ENCODE measurements at places on chromosomes 1 and 21. TPM values are rescaled to one million over a fixed set of nuclear protein-coding genes. Genes with fewer than 3 reads are reported as not detected.

The AZIN2 gene
- 7.3 TPM for total RNA-seq

The ADORA1 gene
- total RNA-seq, result not detected

The SRRM1 gene
- total RNA-seq, result 213 TPM

The KRTAP24-1 gene
- total RNA-seq, result not detected

The CGN gene
- total RNA-seq, result 0.09 TPM

The CFAP74 gene
- not detected for total RNA-seq

The SETD4 gene
- total RNA-seq, result 19.0 TPM

The RGS4 gene
- total RNA-seq, result not detected

The FCMR gene
- 77.6 TPM for total RNA-seq

The ERICH3 gene
- not detected for total RNA-seq

The OR2L8 gene
- total RNA-seq, result 0.30 TPM

The LEFTY2 gene
- not detected for total RNA-seq

The RHD gene
- not detected for total RNA-seq

The GBP5 gene
- total RNA-seq, result 241 TPM

The LMOD1 gene
- not detected for total RNA-seq

The TRMT13 gene
- 22.0 TPM for total RNA-seq

The POU3F1 gene
- not detected for total RNA-seq

The KRTAP19-3 gene
- not detected for total RNA-seq

The SORT1 gene
- 6.2 TPM for total RNA-seq

The ZMYND12 gene
- total RNA-seq, result not detected

The PSMB4 gene
- total RNA-seq, result 353 TPM

The SLC5A3 gene
- total RNA-seq, result 31.1 TPM

The PTPRF gene
- 2.6 TPM for total RNA-seq

The ASCL5 gene
- total RNA-seq, result not detected

The EFNA3 gene
- 2.3 TPM for total RNA-seq

The YBX1 gene
- total RNA-seq, result 604 TPM

The TMPRSS3 gene
- total RNA-seq, result 5.3 TPM

The ANKRD35 gene
- 0.48 TPM for total RNA-seq

The SH2D5 gene
- total RNA-seq, result 0.07 TPM

The RAB25 gene
- total RNA-seq, result not detected

The FCGR2B gene
- total RNA-seq, result 0.11 TPM

The SPATA46 gene
- total RNA-seq, result not detected

The WNT2B gene
- not detected for total RNA-seq

The GJB4 gene
- total RNA-seq, result not detected

The GADD45A gene
- total RNA-seq, result 20.7 TPM
